ENCODE measurements at places on chromosomes 13 and 19.

- DNase-seq: no peak
Measured at GRCh38 chr19:5302396-5302795, 38.2 kb downstream of the PTPRS start.

GRCh38 chr19:55460670-55461258, 678 bp downstream of the ISOC2 start:
- no peak for DNase-seq

- DNase-seq: no peak
Measured at GRCh38 chr13:48737689-48738088, 84.0 kb downstream of the CYSLTR2 start.

- no peak for DNase-seq
Measured at GRCh38 chr19:33139165-33139564, 7.3 kb downstream of the WDR88 start.

DNA sequence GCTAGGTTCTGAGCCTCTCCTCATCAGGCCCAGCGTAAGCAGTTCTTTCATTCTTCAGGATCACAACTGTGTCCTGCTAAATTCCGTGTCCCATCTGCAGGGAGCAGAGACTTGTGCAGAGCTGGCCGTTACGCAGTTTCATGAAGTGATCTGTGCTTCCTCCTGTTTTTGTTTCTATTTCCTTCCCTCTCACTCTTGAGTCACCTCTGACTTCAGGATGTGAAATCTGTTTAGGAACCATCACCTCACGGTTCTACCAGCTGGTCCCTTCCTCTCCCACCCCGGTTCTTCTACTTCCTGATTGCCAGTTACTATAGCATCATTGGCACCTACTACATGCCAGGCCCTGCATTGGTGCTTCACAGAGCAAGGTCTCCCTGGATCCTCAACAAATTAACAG, 8.5 kb downstream of the MAU2 start:
- DNase-seq: no peak

DNA sequence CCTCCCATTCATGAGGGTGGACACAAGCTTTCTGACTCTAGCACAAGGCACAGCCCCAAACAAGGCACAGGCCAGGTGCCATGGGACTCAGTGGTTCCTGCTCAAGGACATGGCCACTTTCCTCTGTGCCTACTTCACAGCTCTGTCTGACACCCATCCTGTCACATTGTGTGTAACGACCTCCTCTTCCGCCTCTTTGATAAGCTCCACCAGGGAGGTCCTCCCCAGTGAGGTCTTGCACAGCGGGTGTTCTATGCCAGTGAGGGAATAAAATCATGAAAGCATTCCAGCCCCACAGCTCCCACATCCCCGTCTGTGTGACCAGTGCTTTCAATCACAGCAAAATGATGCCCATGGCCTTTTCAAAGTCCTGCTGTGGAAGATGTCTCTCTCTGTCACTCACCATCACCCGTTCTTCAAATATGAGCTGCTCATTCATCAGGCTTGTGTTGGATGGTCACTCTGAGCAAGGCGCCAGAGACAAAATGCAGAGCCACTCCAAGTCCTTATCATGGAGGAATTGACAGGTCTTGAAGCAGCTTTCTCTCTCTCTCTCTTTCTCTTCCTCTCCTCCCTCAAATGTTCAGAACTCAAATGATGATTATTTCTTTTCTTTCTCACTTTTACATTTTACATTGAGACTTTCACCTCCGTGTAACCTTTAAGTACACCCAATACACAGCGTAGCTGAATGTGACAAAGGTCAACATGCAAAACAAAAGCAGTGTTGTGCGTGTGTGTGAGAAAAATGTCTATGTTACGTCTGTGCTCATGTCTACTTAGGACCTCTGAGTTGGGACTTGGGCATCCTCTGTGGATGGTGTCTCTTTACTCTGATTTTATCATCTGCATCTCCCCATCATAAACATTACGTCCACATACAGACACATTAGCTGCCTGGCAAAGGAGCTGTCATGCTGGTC, 8.0 kb upstream of the SPATA13 start:
- DNase-seq: no peak

DNA sequence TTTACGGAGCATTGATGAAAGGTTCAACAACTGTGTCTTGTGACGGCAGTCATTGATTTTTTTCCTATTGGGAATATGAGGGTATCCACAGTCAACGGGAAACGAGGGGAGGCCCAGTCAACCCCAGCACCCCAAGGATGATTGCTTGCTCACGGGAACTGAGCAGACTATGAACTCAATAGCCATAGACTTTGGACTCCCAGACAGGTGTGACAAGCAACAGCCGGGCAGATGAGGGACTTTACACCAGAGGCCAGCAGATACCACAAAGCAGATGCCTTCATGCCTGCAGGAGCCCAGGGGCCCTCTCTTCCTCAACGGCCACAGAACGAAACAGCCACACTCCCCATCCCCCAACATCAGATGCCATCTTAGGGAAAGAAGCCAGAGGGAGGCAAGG, 80.3 kb upstream of the FLT1 start:
- DNase-seq: no peak

- DNase-seq: no peak
Measured at GRCh38 chr13:35643625-35644024, 167.1 kb upstream of the MAB21L1 start.

DNA sequence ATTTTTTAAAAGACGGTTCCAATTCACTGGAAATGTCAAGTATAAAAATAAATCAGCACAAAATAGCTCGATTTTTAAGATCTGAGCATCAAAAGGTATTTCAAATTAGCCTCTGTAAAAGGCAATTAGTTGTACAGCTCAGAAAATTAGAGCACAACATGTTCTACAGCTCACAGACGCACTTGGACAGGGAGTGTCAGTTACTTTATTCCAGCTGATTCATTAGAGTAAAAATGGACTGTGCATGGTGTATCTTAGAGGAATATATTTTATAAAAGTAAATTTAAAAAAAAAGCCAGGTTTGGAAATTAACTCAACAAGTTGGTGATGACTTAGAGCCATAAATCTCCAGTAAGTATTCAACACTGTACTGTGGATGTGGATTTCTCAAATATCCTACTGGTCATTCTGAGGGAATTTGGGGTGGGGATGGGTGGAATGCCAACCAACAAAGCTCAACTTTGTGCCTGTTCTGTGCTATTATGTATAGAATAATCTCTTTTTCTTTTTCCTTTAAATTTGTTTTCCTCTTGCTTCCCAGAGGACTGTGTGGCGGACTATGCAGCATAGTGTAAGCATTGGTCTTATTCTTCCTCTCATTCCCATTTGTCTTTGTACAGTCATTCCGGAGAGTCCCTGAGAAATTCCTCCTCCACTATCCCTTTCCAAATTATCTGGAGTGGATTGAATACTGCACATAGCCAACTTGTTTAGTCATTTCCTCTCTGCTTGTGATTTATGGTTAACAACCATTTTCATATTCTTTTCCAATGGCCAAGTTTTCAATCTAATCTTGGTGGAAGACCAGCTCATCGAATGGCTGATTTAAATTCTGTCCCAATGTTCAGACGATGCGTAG, 169.3 kb downstream of the DCT start:
- no peak for DNase-seq

GRCh38 chr19:39924952-39925351, 9.5 kb downstream of the FCGBP start:
- DNase-seq: no peak

GRCh38 chr13:102839462-102839861, 6.4 kb upstream of the ERCC5 start:
- no peak for DNase-seq

DNA sequence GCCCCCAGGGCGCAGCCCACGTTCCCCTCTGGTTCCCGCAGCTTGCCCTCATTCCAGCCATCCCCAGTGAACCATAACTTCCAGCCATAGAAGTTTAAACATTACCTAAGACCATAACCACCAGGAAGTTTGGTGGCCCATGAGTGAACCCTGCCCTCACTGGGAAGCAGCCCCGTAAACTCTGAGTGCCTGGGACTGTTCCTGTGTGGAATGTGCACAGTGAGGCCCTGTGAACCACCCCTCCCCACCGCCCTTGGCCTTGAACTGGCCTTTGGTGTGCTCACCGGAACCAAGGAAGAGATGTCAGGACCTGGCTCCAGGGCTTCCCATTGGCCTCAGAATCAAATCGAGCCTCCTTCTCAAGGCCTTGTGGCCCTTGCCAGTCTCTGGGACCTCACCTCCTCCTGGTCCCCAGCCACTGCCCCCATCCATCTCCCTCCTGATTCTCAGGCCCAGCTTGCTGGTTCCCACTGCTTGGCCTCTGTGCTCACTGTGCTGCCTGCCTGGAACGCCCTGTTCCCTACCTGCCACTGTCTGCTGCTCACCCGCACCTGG, 46.5 kb downstream of the DNM2 start:
- no peak for DNase-seq

DNA sequence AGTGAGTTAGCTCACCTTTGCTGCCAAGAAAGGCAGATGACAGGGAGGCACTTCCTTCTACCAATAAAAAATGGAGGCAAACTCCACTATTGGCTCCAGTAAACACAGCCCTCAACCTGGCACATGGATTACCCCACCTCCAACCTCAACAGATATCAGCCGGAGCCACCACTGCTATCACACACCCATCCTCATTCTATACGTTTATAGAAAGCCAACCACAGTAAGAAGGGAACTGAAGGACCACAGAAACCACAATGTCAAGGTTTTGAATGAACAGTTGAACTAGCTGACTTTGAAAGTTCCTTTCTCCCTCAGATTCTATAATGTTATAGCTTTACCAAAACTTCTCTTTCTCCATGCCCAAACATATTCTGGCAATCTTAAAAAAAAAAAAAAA, 526.2 kb downstream of the UQCRFS1 start:
- no peak for DNase-seq

- DNase-seq: no peak
Measured at GRCh38 chr19:7505682-7506384, 10.1 kb upstream of the ZNF358 start.

GRCh38 chr13:73248711-73249580, 190.1 kb downstream of the KLF5 start:
- DNase-seq: no peak

DNA sequence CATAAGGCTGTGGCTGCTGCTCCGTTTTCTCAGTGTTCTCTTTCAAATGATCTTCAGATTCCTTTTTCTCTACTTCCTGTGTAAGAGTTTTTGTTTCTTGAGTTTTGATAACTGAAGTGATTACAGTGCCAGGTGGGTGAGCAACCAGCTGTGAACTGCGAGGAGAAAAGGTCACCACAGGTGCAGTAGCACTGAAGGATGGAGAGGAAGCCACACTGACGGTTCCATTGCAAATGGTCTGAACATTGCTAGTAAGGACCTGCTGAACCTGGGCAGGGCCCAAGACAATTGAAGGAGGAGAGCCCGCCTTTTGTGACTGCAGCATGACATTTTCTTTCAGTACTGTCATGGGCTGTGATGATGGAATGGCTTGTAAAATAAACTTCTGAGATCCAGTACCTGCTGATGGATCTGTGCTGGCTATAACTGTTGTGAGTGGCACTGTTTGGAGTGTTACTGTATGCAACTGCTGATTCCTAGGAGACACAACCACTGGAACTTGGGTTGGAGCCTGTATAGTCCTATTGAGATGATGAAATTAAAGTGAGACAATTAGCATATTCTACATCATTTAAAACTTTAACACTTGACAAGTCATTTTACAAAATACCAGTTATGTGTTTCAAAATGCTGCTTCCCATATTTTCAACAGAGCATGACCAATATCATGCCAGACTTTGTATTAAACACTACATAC, 85.5 kb downstream of the ELF1 start:
- no peak for DNase-seq

- no peak for DNase-seq
Measured at GRCh38 chr19:46731007-46731501, 14.1 kb upstream of the PRKD2 start.

DNA sequence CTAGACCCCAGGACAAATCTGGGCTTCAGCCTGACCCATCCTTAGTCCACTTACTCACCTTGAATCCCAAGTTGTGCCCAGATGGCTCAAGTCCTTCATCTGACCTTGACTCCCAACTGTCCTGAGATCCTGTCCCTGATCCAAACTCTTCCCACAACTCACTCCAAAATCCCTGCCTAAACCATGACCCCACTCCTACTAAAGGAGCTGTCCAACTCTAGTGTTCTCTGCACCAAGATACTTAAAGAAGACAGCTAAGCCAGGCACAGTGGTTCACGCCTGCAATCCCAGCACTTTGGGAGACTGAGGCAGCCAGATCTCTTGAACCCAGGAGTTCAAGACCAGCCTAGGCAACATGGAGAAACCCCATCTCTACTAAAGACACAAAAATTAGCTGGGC, 8.5 kb downstream of the POU2F2 start:
- no peak for DNase-seq

GRCh38 chr13:46613409-46614049, 60.6 kb downstream of the LRCH1 start:
- no peak for DNase-seq

- no peak for DNase-seq
Measured at GRCh38 chr19:41621654-41622053, 5.2 kb downstream of the CEACAM4 start.

DNA sequence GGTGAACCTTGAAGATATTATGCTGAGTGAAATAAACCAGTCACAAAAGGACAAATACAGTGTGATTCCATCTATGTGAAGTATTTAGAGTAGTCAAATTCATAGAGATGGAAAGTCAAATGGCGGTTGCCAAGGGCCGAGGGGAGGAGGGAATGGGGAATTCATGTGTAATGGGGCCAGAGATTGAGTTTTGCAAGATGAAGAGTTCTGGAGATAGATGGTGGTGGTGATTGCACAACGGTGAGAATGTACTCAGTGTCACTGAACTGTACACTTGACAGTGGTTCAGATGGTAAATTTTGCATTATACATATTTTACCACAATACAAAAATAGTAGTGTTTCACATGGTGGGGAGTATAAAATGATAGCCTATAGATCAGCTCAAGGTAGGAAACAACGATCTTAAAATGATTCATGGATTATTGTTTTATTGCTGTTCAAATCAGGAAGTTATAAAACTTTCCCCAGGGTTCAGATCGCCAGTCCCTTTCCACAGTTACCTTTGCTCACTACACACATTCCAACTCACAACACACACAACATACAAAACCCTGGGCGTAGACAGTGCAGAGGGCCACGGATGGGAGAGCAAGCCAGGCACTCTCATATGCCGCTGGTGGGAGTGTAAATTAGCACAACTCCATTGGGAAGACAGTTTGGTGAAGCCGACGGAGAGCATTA, 219.9 kb downstream of the ZIC5 start:
- DNase-seq: no peak

- DNase-seq: no peak
Measured at GRCh38 chr19:3375221-3376090, 9.1 kb downstream of the NFIC start.

DNA sequence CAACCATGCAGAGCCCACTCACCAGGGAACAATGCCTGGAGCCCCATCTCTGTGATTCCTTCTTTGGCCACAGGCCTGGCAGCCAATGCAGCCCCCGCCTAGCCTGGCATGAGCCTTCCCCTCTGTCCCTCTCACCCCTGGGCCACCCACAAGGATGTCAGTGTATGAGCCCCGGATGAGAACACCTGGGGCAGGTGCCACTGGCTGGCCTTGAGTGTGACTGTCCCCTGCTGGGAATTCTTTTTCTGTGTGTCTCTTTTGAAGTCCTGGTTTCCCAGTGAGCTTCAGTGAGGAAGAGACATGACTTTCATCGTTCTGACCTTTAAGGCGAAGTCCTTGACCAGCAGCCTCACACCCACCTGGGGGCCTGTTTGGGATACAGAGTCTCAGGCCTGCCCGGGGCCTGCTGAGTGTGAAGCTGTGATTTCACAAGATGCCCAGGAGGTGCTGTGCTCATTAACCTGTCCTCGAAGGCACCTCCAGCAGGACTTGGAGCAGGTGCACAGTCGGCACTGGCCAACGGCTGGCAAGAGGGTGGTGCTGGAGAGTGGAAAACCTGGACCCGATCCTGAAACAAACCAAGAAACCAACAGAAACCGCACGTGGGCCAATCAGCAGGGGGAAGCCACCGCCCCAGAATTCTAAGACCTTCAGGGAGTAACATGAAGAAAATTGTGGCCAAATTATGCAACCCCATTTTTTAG, 27.4 kb upstream of the SPACA7 start:
- no peak for DNase-seq

Measured in stimulated activated CD4-positive, alpha-beta T cell treated with anti-CD3 and anti-CD28 coated beads, Interleukin-2, amount 100 ng/mL, for 4 hours (primary cell).